ENCODE measurements at places on chromosomes 6 and 20.

DNA sequence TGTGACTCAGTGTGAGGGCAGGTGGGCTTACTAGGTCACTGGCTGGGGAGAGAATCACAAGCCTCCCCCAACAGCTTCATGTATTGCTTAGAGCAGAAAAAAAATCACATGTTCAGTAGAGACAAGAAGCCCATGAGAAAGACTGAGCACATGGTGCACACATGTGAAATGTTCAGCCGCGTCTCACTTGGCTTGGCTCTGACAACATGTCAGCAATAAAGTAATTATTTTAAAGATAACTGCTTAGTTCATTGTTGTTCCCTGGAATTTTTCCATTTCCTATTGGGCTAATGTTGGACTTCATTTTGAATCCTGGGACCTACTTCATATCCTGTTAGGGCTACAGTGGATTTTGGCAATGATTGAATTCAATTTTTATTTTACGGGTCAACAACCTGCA lies 222.6 kb downstream of the C6orf118 start:
- no peak for DNase-seq

DNA sequence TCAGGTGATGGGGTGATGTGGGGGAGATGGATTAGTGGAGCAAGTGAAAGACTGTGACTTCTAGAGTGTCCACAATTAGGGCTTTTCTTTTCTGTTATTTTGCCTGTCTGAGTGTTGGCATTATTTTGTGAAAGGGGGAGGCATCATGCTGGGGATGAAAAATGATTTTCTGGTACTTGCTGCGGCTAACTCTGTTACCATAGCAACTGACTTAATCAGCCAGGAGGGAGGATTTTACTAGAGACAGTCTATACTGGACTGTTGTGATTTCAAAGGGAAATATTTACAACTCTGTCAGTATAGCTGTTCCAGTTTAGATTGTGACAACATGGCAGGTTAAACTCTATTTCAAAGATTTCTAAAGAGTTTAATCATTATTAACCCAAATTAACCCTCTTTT lies 30.4 kb upstream of the MRAP2 start:
- no peak for DNase-seq

DNA sequence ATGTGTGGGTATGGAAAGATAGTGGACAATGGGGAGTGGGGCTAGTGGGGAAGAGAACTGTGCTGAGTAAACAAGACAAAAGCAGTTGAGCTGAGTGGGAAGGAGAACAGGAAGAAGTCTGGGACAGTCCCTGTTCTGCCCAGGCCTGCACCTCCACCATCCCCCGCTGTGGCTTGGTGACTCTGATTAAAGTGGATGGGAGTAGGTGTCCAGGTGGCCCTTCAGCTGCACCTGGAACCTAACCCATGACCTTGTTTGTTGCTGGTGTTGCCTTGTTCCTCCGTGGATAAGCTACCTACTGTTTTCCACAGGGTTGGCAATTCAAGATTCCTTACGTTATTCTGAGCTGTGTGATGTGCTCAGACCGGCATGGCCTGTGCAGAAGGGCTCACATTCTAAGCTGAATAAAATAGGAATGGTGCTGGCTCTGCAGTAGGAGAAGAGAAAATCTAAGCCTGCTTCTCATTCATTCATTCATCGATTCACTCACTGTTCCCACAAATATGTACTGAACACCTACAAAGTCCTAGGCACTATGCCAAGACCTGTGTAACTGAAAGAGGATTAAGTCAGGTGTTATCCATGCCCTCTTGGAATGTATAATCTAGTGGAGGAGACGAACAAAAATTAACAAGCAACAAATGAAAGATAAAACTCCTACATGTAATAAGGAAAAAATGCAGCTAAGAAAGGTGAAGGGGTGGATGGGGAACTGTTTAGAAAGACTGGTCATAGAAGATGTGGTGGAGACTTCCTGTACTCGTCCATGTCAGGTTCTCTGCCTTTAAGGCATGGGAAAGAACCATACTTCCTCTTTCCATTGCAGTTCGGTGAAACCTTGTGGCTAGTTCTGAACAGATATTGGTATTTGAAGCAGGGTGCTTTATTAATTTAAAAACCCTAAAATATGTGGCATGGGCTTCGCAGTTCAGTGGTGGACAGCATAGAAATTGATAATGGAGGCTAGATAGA lies 10.1 kb upstream of the CALHM6 start:
- no peak for DNase-seq

DNA sequence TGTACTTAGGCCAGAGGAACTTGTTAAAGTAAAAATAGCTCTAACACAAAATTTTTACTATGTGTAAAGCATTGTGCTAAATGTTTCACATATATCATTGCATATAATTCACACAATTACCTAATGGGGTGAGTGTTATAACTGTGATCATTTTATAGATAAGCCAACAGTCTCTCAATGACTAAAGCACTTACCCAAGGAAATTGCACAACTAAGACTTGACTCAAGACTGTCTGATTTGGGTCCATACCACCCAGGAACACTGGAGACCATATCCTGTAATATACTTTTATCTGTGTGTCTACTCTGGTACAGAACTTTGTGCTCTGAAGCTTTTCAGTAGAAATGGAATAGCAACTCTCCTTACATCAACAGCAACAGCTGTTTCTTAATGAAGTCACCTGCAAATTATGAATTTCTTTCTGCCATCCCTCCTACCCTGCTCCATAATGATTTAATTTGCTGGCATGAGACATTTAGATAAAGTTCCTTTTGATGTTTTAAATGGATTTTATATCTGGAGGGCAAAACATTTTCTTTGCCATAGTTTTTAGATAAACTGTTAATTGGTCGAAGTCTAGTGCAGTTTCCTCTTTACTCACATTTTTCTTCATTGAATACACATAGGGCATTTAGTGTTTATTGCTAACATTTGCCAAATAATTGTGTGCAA lies 47.5 kb downstream of the TSPYL4 start:
- DNase-seq: no peak

DNA sequence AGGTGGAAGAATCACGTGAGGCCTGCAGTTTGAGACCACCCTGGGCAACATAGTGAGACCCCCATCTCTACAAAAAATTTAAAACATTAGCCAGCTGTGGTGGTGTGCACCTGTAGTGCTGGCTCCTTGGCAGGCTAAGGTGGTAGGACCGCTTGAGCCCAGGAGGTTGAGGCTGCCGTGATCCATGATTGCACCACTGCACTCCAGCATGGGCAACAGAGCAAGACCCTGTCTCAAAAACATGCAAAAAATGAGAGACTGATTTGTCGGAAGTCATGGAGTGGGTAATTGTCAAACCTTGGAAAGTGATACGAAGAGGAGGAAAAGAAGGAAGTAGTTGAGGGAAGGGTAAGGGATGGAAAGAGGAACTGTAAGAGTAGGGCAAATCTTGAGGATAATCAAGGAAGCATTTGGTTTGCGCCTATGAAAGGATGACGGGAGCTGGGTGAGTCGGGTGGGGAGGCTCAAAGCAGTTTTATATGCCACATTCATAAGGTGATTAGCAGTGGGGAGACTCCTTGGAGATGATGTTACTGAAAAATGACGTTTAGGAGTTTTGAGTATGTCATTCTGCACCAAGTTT lies 14.5 kb downstream of the L3MBTL3 start:
- no peak for DNase-seq

- no peak for DNase-seq
These were observed 2.0 kb downstream of the CST5 start for GRCh38 chr20:23877524-23877923.

DNA sequence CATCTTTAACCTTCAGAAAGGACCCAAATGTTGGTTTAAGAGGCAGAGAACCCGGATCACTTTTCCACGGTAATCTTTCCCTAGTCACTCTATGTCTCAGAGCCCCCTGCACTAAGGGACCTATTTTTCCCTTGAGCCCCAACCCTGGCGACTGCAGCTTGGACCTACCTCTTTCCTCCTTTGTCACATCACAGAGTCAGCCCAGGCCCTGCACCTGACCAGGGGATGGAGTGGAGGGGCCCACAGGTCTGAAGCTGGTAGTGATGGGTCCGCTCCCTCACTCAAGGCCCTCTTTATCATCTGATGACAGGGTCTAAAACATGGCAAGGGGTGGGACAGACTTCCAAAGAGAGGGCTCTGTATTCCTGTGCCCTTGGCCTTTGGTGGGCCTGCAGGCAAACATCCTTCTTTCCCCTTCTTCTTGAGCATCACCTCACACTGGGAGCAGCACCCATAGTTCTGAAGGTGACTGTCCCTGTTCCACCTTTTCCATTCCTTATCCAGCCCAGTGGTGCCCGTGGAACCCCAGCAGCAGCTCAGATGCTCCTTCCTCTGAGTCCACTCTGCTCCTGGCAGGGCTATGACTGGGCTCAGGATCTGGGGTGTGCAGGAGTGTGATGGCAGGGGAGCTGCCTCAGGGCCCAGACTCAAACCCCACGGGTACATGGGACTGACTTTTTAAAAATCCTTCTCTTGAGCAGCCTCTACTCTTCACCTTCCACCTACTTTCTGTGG lies 6.3 kb downstream of the RAET1L start:
- DNase-seq: no peak

GRCh38 chr6:137240168-137240567 lies 21.0 kb upstream of the IFNGR1 start:
- no peak for DNase-seq

- DNase-seq: peak; percentile 92
These were observed 10.6 kb downstream of the NRN1 start for GRCh38 chr6:5995949-5996713.

- DNase-seq: peak; percentile 5
These were observed 359.2 kb downstream of the RIMS1 start for GRCh38 chr6:72245565-72245964.

DNA sequence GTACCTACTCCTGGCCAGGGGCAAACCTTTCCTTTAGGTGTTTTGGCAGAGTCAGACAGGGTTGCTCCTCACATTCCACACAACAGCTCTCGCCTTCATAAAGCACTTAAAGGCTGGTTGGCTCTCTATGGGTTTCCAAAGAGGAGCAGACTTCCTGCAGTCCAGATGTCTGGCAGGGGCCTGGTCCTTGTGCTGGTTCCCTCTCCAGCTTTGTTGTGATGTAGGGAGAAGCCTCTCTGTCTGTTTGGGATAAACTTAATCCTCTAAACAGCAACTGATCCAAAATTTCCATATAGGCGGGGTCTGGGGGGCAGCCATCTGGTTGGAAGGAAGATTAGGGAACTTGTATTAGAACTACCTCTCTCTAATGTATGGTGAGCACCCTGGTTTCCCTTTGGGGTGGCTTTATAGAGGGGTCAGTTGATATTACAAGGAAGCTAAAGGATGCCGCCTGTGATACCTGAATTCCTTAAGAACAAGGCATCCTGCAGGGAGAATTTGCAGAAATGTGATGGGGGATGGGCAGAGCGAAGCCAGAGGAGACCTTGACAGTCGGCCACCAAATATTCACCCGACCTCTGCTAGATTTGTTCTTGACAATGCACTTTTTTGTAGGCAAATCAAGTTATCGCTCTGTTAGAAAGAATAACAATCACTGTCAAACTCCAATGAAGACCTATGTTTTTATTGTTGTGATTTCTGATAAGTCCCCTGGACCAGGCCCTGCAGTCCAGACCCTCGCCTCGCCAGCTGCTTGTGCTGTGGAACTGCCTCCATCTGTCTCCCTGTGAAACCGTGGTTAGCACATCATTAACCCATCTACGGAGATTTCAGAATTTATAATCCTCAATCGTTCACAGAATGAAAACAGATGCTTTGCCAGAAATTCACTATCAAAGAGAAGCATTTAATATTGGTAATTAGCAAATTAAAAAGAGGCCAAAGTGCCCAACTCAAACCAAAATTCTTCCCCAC lies 94.0 kb upstream of the RALGAPA2 start:
- DNase-seq: no peak

GRCh38 chr6:20404641-20405032 lies 3.0 kb downstream of the E2F3 start:
- peak; percentile 54 for DNase-seq

DNA sequence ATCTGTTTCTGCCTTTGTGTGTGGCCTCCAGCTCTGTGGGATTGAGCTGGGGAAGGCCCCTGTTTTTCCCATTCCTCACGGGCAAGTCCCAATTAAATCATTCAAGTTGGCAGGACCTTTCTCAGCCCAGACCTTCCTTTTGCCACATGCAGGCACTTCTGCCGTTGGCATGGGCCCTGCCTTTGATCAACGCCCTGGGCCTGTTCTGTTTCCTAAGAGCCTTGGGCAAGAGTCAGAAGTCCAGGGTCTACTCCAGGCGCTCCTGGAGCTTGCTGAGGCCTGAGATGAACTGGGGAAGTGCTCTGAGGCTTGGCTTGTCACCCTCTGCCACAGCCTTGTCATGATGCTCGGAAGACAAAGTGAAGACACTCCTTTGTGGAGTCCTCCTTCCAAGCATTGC lies 7.1 kb downstream of the IP6K3 start:
- no peak for DNase-seq

- no peak for DNase-seq
These were observed 754.5 kb downstream of the PTPRT start for GRCh38 chr20:42435230-42435629.

- DNase-seq: peak; percentile 18
These were observed 126.0 kb upstream of the ADGRF1 start for GRCh38 chr6:47168180-47168579.

GRCh38 chr20:34538671-34539123 lies 19.8 kb upstream of the MAP1LC3A start:
- DNase-seq: no peak

DNA sequence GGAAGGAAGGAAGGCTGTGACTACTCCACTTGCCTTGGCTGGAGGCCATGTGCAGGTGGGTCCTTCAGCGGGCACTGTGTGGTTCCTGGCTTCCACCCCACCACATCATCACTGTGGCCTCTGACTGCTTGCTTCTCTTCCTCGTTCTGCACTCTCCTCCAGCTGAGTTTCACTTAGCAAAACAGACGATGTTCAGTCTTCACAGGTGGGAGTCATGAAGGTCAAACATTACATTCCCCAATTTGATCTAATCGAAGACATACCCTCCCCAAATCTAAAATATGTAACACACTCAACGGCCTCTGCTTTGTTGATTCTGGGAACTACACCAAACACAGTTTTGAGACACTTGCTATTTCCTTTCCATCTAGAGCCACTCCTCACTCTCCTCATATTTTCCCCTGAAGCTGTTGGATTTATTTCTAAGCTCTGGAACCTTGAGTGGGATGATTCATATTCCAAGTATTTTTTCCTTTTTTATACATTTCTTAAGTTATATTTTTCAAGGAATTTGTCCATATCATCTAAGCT lies 132.5 kb upstream of the FOXA2 start:
- no peak for DNase-seq

DNA sequence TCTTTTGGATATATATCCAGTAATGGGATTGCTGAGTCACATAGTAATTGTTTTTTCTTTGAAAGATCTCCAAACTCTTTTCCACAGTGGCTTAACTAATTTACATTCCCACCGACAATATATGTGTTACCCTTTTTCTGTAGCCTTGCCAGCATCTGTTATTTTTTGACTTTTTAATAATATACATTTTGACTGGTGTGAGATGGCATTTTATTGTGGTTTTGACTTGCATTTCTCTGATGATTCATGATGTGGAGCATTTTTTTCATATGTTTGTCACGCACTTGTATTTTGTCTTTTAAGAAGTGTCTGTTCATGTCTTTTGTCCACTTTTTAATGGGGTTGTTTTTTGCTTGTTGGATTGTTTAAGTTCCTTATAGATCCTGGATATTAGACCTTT lies 58.9 kb upstream of the OPRM1 start:
- DNase-seq: no peak

- no peak for DNase-seq
These were observed 9.3 kb downstream of the CYP21A2 start for GRCh38 chr6:32047539-32047854.

- no peak for DNase-seq
These were observed 20.5 kb downstream of the RSPH9 start for GRCh38 chr6:43665376-43665775.
